Stimulated activated CD4-positive, alpha-beta T cell treated with anti-CD3 and anti-CD28 coated beads, Interleukin-1b, Interleukin-23, amount 100 ng/mL, for 1 hour (primary cell): ENCODE measurements at places on chromosomes 2 and 18.

DNA sequence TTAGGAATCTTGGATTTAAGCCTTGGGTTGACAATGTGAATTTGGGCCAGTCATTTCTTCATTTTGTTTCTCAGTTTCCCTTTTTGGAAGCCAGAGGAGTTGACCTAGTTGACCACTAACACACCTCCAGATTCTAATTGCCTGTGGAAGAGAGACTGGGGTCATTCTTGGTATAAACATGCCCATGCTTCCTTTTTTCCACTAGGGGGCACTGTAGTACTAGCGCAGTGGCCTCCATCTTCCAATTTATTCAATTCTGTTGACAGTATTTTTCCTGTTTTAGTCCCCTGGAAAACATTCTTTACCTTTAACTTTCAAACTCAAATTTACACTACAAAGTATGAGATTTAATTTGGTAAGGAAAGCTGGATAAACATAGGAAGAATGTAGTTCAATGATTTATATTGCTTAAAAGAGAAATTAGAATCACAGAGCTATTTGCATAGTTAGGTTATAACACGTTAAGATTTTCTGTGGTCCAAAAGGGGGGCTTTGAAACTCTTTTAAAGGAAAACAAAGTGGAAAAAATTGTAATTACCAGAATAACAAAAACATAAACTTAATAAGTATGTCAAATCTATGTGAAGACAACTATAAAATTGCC lies 57.5 kb upstream of the AGPS start:
- DNase-seq, result no peak

- no peak for DNase-seq
Observed at GRCh38 chr18:46712406-46712805, 44.4 kb downstream of the ST8SIA5 start.

GRCh38 chr18:55988537-55988936 lies 400.5 kb upstream of the TCF4 start:
- no peak for DNase-seq

DNA sequence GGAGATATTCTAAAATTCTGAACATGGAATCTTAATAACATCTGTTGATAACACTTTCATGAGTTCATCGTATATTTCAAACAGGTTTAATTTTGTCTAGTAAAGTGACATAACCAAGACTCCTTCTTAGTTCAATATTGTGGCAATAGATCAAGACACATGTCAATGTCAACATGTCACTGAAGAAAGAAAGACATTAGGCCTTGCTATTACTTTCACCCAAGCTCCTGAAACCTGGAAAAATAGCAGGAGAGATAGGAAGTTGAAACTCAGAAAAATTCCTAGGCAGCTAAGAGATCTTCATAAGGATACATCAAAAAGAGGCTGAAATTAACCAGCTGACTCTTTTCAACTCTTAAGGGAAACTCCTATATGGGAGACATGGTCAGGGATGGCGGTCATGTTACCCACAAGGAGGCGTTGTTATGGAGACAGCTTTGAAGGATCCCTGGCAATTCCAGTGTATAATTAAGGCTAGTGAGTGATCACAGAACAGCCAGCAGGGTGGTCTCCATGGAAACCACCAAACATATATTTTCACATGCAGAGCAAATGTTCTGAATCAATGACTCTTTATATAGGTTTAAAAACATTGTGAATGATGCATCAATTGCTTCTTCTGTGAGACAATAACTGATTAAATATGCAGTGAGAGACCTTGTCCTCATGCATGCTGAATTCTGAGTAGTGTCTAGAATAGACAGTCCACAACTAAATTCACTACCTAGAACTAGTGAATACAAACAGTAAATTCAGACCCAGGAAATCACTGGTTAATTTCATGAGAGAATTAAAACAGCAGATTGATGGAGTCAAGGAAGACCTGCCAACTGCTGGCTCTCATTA lies 115.3 kb upstream of the RIOK3 start:
- no peak for DNase-seq

DNA sequence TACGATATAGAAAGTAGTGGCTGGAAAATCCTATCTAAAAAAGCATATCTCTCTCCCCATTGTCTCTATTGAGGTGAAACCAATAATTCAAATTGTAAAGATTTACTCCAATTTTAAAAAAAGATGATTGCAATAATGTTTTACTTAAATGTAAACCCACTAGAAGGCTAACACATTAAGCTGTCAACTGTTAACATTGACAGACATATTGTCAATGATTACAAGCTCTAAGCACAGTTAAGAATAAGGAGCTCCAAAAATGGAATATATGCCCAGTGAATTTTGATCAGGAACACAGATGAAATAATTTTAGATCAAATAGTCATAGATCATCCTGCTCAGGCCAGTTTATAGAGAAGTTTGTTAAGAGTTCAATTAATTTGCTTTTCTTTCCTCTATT lies 123.6 kb upstream of the NETO1 start:
- DNase-seq, result no peak

DNA sequence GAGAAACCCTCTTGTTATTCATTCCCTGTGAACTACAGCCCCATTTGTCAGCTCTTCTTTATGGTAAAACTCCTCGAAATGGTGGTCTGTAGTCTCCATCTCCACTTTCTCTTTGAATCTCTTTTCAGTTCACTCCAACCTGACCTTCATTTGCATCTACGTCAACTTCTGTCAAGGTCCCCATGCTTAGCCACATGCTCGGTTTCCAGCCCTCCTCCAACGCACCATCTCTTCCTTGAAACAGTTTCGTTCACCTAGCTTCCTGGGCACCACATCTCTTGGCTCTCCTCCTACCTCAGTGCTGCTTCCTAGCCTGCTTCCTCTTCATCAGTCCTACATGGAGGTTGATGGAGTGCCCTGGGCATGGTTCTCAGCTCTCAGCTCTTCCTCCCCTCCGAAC lies 81.1 kb upstream of the AFF3 start:
- DNase-seq, result no peak

- no peak for DNase-seq
Observed at GRCh38 chr18:77658751-77659448, 409.3 kb downstream of the GALR1 start.
